ENCODE measurements at places on chromosomes 7 and 10. TPM values are rescaled to one million over a fixed set of nuclear protein-coding genes. Genes with fewer than 3 reads are reported as not detected.

GRCh38 chr7:94477878-94478277 lies 31.7 kb upstream of the CASD1 start:
- DNase-seq, result no peak

- no peak for DNase-seq
These were observed 2.9 kb upstream of the IGFBP1 start for GRCh38 chr7:45885264-45885882.

GRCh38 chr7:2012044-2012900 lies 220.5 kb downstream of the MAD1L1 start:
- no peak for DNase-seq

DNA sequence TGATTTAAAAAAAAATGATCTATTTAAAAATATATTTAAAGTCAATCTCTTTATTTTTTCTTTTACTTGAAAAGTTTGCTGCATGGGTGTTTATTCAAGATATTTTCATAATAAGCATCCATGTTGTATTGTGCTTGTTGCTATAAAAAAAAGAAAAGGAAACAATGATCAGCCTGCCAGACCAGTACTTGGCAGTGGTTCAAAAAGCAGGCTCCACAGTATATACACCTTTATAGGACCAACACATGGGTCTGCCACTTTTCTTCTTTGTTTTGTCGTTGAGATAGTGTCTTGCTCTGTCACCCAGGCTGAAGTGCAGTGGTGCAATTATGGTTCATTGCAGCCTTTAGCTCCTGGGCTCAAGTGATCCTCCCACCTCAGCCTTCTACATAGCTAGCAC lies 228.0 kb downstream of the TWIST1 start:
- DNase-seq, result no peak

- peak; percentile 3 for DNase-seq
These were observed 202.2 kb downstream of the AUTS2 start for GRCh38 chr7:69800495-69800894.

- no peak for DNase-seq
These were observed 13.3 kb upstream of the IFIT1B start for GRCh38 chr10:89364531-89364930.

DNA sequence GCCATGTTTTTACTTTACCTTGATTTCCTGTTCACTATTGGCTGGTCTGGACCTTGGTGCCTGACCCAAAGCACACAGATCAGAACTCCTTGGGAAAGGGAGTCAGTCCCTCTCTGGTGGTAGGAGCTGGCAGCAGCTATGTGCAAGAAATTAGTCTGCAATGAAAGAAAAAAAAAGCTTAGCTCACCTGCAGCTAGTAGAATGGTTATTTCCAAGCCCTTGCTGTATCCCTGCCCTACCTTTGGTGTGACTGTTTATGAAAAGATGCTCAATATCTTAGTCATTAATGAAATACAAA lies 68.1 kb upstream of the PAPSS2 start:
- DNase-seq, result no peak

DNA sequence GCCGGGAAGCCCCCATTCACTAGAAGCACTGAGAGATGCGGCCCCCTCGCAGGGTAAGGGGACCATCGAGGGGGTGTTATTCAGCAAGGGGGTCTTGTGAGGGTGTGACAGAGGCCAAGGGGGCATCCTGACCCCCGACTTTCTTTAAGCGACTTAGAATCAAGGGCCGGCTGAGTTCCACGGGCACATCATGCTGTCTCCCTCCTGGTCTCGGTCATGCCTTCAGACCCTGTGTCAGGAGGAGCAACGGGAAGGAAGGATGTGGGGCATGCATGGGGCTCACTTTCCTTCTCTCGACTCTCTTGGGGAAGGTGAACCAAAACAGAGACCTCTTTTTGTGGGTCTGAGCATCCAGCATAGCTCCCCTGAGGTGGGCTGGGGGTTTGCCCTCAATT lies 2.5 kb downstream of the ACSL5 start:
- no peak for DNase-seq

GRCh38 chr7:149670288-149670687 lies 103.1 kb downstream of the ZNF467 start:
- DNase-seq, result no peak

The AKR1C3 gene
- total RNA-seq, result 2.2 TPM

The MUC12 gene
- 1.7 TPM for total RNA-seq

The ODAD2 gene
- total RNA-seq, result 1.7 TPM

The CALML5 gene
- total RNA-seq, result not detected

The SHTN1 gene
- total RNA-seq, result 15.9 TPM

The PRRT4 gene
- not detected for total RNA-seq

The NKX1-2 gene
- total RNA-seq, result not detected

All from epithelial cell of proximal tubule (primary cell).